Left ventricle myocardium inferior (tissue), 1 donor: ENCODE measurements at places on chromosomes 2 and 18.

DNA sequence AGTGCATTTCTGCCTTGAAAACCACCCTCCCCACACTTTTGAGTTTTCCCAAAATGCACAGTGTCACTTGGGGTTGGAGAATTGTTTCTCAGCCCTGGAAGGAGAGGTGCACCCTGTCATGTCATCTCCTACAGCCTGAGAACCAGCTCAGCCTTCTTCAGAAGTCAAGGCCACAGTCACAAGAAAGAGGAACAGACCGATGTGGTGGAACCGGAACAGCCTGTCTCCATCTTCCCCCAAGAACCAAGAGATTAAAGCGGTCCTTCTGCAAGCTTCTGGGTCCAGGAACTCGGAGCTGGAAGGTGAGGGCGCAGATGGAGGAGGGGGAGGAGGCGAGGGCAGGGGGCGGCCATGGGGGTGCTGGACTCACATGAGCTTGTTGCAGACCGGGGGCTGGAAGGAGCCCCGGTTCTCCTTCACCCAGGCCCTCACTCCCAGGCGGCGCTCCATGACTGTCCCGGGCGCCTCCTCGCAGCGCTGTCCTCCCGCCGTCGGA lies 248 bp downstream of the HAAO start:
- no peaks in the 10 kb centered on the region for H3K36me3 ChIP-seq
- H3K27ac ChIP-seq: peak overlapping the region; percentile 91
- DNase-seq: no peak
- H3K27me3 ChIP-seq: peaks cover 57% of the 10 kb centered on the region
- H3K4me1 ChIP-seq: peaks cover 39% of the 10 kb centered on the region

DNA sequence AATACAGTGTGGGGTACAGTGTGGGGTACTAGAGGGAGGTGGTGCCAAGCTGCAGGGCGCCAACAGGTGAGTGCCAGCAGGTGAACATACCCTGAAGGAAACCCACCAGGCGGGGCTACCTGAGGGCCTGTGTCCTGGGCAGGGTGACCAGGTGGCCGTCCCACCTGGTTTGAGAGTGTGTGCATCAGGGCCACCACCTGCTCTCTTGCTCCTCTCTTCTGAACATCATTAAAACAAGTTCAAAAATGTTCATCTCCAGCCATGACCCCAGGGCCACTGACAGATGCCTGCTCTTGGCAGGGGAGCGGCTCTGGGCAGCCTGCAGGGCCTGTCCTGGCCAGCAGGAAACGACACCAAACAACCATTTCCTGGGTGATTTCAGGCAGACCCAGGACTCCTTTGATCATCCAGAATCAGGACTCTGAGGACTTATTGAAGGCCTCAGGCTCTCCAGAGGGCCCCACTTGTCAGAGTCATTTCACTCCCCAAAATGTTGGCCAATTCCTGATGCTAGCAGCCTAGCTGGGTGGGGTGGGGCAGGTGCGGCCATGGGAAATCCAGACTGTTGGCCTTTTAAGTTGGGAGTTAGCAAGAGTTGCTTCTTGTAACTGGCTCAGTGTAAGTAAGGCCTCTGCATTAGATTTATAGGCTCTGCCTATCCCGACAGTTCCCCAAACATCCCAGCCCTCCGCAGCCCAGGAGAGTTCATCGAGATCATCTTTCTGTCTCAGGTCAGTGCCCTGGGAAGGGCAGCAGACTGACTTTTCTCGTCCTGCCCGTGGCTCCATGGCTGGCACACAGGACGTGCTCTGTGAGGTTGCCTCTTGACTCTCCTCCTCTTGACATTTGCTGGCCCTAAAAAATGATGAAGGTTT lies 111.5 kb upstream of the ZNF236 start:
- peaks cover 8% of the 10 kb centered on the region for H3K4me1 ChIP-seq
- no peak for DNase-seq
- no peak overlapping the region for H3K27ac ChIP-seq
- no peaks in the 10 kb centered on the region for H3K27me3 ChIP-seq
- no peaks in the 10 kb centered on the region for H3K36me3 ChIP-seq

- H3K36me3 ChIP-seq: no peaks in the 10 kb centered on the region
- no peak overlapping the region for H3K27ac ChIP-seq
- peak overlapping the region; percentile 11 for H3K4me3 ChIP-seq
- no peak for DNase-seq
- peaks cover 5% of the 10 kb centered on the region for H3K27me3 ChIP-seq
- no peaks in the 10 kb centered on the region for H3K4me1 ChIP-seq
Observed at GRCh38 chr18:59665057-59666006, 31.9 kb downstream of the CCBE1 start.

DNA sequence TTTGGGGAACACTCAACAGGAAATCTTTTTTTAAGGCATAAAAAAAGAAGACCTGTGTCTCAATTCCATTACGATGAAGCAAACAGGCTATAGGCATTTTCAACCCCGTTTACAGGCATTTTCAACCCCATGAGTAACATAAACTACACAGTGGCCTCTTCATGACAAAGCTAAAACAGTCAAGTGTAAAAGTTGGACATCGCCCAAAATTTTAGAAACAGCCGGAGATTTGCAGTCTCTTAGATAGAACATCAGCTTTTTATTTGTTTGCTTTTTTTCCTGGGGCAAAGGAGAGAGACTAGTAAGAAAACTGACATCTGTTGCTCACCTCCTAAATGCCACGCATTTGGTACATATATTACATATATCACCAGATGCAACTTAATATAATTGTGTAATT lies 173.7 kb downstream of the CMPK2 start:
- H3K36me3 ChIP-seq: no peaks in the 10 kb centered on the region
- no peak for DNase-seq
- peaks cover 37% of the 10 kb centered on the region for H3K4me1 ChIP-seq
- H3K27ac ChIP-seq: no peak overlapping the region
- no peaks in the 10 kb centered on the region for H3K27me3 ChIP-seq
- H3K4me3 ChIP-seq: no peak overlapping the region

- DNase-seq: no peak
- H3K27me3 ChIP-seq: no peaks in the 10 kb centered on the region
- no peak overlapping the region for H3K4me3 ChIP-seq
- peaks cover 10% of the 10 kb centered on the region for H3K4me1 ChIP-seq
- H3K36me3 ChIP-seq: no peaks in the 10 kb centered on the region
Observed at GRCh38 chr2:28088970-28089369, 198.4 kb downstream of the BABAM2 start.

DNA sequence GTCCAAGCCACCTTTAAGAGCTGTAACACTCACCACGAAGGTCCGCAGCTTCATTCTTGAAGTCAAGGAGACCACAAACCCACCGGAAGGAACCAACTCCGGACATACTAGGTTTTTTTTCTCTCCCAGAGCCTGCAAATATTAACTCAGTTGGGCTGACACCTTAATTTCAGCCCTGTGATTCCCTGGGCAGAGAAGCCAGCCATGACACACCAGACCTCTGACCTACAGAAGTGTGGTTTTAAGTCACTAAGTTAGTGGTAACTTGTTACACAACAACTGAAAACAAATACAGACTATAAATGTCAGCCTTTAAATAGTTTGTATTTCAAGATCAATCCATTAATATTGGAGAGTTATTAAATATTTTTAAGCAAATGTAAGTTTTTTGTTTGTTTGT lies 855.1 kb downstream of the TMEM182 start:
- H3K27me3 ChIP-seq: no peaks in the 10 kb centered on the region
- DNase-seq: no peak
- H3K36me3 ChIP-seq: no peaks in the 10 kb centered on the region
- H3K4me1 ChIP-seq: no peaks in the 10 kb centered on the region
- no peak overlapping the region for H3K4me3 ChIP-seq

GRCh38 chr18:10391506-10391905 lies 62.9 kb upstream of the APCDD1 start:
- DNase-seq: no peak
- H3K4me1 ChIP-seq: no peaks in the 10 kb centered on the region
- H3K36me3 ChIP-seq: no peaks in the 10 kb centered on the region
- H3K27me3 ChIP-seq: no peaks in the 10 kb centered on the region
- no peak overlapping the region for H3K4me3 ChIP-seq
- no peak overlapping the region for H3K27ac ChIP-seq

DNA sequence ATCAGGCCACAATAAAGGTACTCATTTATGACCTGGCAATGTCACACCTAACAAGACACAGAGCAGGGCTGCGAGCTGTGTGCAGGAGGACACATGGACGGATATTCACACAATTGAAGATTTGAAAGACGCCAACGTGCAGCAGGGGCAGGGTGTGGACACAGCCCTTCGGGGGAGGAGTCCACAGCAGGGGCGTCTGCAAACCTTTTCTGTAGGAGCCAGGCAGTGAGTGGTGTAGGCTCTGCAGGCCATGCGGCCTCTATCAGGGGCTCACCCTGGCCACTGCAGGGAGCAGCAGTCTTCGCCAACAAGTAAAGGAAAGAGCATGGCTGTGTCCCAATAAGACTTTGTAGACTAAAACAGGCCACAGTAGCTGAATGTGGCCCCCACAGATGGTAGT lies 125.7 kb upstream of the SNTG2 start:
- H3K4me3 ChIP-seq: no peak overlapping the region
- H3K4me1 ChIP-seq: peaks cover 10% of the 10 kb centered on the region
- H3K36me3 ChIP-seq: no peaks in the 10 kb centered on the region
- DNase-seq: no peak
- H3K27me3 ChIP-seq: peaks cover 21% of the 10 kb centered on the region
- H3K27ac ChIP-seq: no peak overlapping the region

GRCh38 chr18:9417073-9417851 lies 58.1 kb upstream of the RALBP1 start:
- H3K27ac ChIP-seq: peak overlapping the region; percentile 48
- peaks cover 12% of the 10 kb centered on the region for H3K4me1 ChIP-seq
- peak overlapping the region; percentile 42 for H3K4me3 ChIP-seq
- no peaks in the 10 kb centered on the region for H3K27me3 ChIP-seq
- peak; percentile 37 for DNase-seq

GRCh38 chr2:222701721-222702131 lies 30.3 kb downstream of the MOGAT1 start:
- no peak overlapping the region for H3K27ac ChIP-seq
- H3K36me3 ChIP-seq: no peaks in the 10 kb centered on the region
- peaks cover 7% of the 10 kb centered on the region for H3K27me3 ChIP-seq
- no peaks in the 10 kb centered on the region for H3K4me1 ChIP-seq
- DNase-seq: no peak

DNA sequence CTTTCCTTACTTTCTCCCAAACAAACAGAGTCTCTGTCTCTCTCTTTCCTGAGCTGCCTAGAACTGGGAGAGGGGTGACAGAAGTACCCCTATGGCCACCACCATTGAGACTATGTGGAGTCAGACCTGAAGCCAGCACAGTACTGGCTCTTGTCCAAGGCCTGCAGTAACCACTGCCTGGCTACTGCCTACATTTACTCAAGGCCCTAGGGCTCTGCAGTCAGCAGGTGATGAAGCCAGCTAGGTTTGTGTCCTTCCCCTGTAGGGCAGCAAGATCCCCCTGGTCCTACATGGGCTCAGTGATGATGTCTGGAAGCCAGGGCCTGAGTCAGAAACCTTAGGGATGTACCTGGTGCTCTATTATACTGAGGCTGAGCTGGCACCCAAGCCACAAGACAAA lies 12.2 kb downstream of the MYO3B start:
- no peaks in the 10 kb centered on the region for H3K4me1 ChIP-seq
- H3K36me3 ChIP-seq: no peaks in the 10 kb centered on the region
- DNase-seq: no peak
- no peak overlapping the region for H3K27ac ChIP-seq

DNA sequence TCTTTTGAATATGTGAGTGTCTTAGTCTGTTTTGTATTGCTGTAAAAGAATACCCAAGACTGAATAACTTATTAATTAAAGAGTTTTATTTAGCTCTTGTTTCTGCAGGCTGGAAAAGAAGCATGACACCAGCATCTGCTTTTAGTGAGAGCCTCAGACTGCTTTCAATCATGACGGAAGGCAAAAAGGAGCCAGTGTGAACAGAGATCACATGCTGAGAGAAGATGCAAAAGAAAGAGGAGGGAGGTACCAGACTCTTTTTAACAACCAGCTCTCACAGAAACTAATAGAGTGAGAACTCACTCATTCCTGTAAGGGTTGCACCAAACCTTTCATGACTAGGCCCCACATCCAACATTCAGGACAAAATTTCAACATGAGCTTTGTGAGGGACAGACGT lies 101.6 kb upstream of the HNMT start:
- no peaks in the 10 kb centered on the region for H3K4me1 ChIP-seq
- H3K36me3 ChIP-seq: no peaks in the 10 kb centered on the region
- no peak for DNase-seq

GRCh38 chr2:122575076-122575475 lies 819.6 kb downstream of the TSN start:
- no peaks in the 10 kb centered on the region for H3K4me1 ChIP-seq
- no peak for DNase-seq
- no peaks in the 10 kb centered on the region for H3K27me3 ChIP-seq
- H3K27ac ChIP-seq: no peak overlapping the region
- no peak overlapping the region for H3K4me3 ChIP-seq
- no peaks in the 10 kb centered on the region for H3K36me3 ChIP-seq

GRCh38 chr18:61239051-61239450 lies 94.2 kb upstream of the CDH20 start:
- H3K27me3 ChIP-seq: no peaks in the 10 kb centered on the region
- H3K36me3 ChIP-seq: no peaks in the 10 kb centered on the region
- no peak overlapping the region for H3K27ac ChIP-seq
- DNase-seq: no peak
- H3K4me1 ChIP-seq: no peaks in the 10 kb centered on the region

DNA sequence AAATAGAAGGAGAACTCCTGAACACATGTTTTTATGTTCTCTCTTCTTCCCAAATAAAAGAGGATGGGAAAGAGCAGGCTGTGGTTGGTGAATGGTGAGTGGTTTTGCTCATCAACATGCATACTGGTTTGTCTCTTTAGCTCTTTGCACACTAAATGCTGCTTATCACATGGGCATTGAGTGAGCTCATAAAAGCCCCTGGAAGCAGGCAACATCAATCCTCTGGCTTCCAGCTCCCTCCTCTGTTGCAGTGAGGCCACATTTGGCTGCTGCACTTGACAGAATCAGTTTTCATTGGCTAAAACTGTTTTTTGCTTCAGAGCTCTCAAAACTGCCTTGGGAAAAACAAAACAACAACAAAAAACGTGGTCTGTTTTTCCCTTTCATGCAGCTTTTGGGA lies 1308.2 kb upstream of the NRXN1 start:
- no peak for DNase-seq
- no peak overlapping the region for H3K4me3 ChIP-seq
- H3K27ac ChIP-seq: no peak overlapping the region
- H3K4me1 ChIP-seq: no peaks in the 10 kb centered on the region
- H3K36me3 ChIP-seq: no peaks in the 10 kb centered on the region

GRCh38 chr2:39689876-39690275 lies 24.2 kb downstream of the TMEM178A start:
- H3K4me3 ChIP-seq: no peak overlapping the region
- H3K36me3 ChIP-seq: no peaks in the 10 kb centered on the region
- H3K27me3 ChIP-seq: no peaks in the 10 kb centered on the region
- no peak overlapping the region for H3K27ac ChIP-seq
- no peak for DNase-seq
- peaks cover 12% of the 10 kb centered on the region for H3K4me1 ChIP-seq
